Activated CD4-positive, alpha-beta T cell treated with anti-CD3 and anti-CD28 coated beads, Interleukin-2, amount 50 U/mL, for 24 hours (primary cell): ENCODE measurements at places on chromosomes 1 and 21.
A peak's percentile ranks its signal among the peaks of the same experiment; 100 is the strongest.

DNA sequence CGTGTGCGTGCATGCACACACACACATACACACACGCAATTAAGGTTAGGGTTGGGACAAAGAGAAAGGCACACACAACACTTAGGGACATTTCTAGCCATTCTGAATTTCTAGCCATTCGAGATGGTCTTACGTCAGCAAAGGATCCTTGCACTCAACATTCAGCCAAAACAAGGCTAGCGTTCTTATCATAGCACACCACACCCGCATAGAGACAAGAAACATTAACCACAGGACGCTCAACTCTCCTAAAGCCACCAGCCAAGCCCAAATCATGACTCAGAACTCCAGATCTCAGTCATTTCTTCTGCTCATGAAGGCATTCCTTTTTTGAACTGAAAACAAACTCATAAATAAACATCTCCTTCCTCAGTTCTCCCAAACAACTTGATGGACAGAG, 106.8 kb downstream of the LMO4 start:
- DNase-seq: no peak

DNA sequence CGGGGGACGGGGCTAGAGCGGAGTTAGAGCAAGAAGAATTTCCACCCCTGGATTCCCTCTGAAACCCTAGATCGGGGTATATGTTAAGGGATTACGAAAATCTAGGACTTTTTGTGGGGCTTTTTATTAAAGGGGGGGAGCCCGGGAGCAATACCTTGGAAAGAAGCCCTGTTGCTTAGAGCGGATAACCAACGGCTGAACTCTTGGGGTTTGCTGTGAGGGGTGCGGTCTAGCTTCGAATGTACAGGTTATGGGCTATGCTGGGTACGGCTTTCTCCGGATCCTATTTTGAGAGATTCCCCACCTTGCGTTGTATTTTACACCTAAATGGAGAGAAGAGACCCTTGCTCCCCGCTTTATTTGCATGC, 626 bp downstream of the DYRK3 start:
- no peak for DNase-seq

DNA sequence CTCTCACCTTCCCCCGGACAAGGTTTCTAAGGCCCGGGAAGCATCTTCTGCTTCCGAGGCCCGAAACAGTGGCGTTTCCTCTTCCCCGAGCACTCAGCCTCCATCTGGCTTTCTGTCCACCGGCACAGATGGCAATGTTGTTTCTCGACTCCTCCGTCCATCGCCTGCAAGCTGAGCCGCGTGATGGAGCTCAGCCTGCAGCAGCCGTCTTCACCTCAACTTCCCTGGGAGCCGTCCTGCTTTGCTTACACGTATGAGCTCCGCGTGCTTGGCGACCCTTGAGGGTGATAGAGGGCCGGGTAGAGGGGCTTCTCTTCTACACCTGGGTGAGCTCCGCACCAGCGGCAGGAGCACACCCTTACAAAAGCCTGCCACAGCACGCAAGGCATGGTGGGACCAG, 80.4 kb downstream of the AJAP1 start:
- DNase-seq: no peak

GRCh38 chr21:26773058-26773457, 72.2 kb downstream of the ADAMTS1 start:
- no peak for DNase-seq

DNA sequence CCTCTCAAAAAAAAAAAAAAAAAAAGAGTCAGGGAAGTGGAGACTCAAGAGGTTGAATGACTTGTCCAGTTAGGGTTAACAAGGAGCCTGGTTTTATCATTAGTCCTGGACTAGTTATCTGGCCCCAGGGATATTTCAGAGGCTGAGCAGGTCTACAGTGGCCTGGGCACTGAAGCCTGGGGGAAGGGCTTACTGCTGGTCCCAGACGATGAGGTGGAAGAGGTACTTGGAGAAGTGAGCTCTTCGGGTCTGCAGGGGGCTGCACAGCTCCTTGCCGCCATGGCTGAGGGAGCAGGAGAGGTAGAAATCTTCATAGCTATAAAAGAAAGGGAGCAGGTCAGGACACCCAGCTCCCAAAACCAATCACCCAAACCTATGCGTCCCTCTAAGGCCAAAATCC, 40.1 kb downstream of the PIK3C2B start:
- DNase-seq: no peak

GRCh38 chr1:90721210-90722194, 4.4 kb upstream of the BARHL2 start:
- peak; percentile 21 for DNase-seq

- DNase-seq: no peak
These were observed 30.6 kb upstream of the ADGRL4 start for GRCh38 chr1:79037085-79037484.

DNA sequence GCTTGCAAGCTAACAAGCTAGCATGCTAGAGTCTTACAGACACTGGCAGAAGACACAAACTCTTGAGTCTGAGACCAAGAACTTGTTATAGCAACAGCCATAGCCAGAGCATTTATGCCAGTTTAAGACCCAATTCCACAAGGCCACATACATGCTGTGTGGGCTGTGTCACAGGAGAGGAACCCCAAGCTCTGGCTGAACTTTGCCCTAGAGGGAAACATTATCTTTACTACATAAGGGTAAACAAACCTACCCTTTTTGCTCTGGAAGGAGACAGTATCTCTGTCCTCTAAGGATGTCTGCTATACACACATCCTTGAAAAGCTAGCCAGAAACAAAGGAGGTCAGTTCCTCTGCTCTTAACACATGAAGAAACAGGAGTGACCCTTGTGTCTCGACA, 70.3 kb downstream of the HSF2BP start:
- no peak for DNase-seq

DNA sequence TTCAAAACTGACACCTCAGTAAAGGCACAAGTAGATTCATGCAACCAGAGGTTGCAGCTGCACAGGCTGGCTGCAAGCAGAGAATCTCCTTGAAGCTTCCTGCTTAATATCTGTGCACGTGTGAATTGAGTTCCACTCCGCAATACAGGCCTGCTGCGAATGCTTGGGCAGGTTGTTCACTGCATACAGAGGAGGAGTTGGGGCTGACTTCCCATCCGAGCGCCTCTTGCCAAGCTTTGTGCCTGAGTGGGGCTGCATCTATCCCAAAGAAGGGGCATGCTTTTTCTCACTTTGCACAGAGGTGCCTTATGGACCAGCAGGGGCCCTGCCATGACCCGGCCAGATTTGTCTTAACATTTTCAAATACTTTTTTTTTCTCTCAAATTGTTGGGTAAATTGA, 17.9 kb upstream of the PADI1 start:
- DNase-seq: no peak

GRCh38 chr1:904310-904950, 19.3 kb upstream of the SAMD11 start:
- peak; percentile 73 for DNase-seq

- no peak for DNase-seq
These were observed 149.7 kb downstream of the LYPLAL1 start for GRCh38 chr1:219323426-219323825.

DNA sequence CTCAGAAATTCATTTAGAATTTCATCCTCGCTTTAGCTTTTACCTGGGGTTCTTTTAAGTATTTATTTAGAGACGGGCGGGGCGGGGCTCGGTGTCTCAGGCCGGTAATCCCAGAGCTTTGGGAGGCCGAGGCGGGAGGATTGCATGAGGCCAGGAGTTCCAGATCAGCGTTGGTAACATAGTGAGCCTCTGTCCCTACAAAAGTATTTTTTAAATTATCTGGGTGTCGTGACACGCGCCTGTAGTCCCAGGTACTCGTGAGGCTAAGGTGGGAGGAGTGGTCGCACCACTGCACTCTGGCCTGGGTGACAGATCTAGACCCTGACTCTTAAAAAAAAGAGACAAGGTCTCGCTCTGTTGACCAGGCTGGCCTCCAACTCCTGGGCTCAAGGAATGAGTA, 942 bp upstream of the RSBN1 start:
- no peak for DNase-seq

GRCh38 chr1:86957221-86957620, 42.8 kb downstream of the HS2ST1 start:
- DNase-seq: no peak

DNA sequence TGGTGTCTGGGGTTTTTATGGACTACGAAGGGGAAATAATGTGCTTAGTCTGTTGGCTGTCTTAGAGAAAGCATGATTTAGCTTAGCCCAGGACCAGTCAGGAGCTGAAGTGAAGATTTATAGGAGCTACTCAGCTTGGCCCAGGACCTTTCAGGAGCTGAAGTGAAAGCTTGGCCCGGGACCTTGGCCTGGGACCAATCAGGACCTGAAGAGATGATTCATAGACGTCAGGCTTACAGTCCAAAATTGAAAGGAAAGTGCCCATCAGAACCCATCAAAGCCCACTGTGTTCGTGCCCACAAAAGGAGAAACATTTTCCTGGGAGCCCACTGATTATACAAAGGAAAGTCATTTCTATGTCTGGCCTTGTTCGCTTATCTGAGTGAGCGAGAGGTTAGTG, 35.6 kb downstream of the MSTO1 start:
- no peak for DNase-seq

DNA sequence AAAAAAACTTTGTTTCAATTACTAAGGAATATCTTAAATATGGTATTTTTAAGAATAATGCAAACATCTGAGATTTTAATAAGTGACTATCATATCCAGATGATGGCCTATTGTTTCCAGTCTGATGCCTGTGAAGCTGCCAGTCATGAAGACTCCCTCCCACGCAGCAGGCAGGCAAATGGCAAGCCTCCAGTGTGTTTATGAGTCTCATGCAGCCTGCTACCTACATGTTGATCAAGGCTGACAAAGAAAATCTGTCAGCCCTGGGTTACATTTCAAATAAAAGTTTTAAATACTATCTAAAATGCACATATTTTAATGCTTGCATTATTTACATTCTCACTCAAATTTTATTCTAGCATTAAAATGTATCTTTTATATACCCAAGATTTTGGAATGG, 137.6 kb upstream of the RNPC3 start:
- no peak for DNase-seq

GRCh38 chr1:51472359-51472758, 46.7 kb downstream of the EPS15 start:
- no peak for DNase-seq

- DNase-seq: no peak
These were observed 1.3 kb downstream of the ACOT11 start for GRCh38 chr1:54549181-54549924.

- no peak for DNase-seq
These were observed 878.4 kb upstream of the NEGR1 start for GRCh38 chr1:73160759-73161158.

DNA sequence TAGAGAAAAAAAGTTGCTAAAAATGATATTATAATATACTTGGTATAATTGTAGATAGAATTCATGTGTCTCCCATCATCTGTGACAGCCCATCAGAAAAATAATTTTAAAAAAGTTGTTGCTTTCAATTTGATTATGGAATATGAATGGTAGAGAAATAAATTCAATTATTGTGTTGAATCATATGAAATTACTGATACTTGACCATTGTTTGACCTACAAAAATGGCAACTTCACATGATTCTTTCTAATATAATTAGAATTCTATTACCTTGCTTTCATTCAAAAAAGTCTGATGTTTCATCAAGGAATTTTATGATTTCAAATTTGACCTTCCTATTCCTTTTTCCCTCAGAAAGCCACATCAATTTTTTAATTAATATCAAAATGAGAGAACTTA, 11.5 kb downstream of the ESRRG start:
- no peak for DNase-seq

GRCh38 chr1:41698916-41699860, 214.7 kb upstream of the EDN2 start:
- no peak for DNase-seq

- DNase-seq: no peak
These were observed 9.3 kb downstream of the FMO1 start for GRCh38 chr1:171257607-171258076.

DNA sequence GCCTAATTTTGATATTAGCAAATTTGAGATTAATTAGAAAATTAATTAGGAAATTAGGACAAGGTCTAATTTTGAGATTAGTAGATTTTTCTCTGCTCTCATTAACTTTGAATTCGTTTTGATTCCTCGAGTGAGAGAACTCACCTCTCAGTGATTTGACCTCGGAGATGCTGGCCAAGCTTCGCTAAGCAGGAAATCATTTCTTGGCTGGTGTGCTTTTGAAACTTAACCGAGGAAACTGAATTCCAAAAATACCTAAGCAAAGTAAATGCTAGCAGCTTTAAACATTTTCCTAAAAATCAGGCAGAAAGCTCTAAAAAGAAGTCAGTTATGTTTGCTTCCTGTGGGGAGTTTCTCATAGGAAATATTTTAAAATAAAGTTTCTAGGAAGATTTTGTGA, 34.9 kb downstream of the CDC14A start:
- DNase-seq: no peak

- DNase-seq: no peak
These were observed 21.6 kb upstream of the STUM start for GRCh38 chr1:226526801-226527595.

DNA sequence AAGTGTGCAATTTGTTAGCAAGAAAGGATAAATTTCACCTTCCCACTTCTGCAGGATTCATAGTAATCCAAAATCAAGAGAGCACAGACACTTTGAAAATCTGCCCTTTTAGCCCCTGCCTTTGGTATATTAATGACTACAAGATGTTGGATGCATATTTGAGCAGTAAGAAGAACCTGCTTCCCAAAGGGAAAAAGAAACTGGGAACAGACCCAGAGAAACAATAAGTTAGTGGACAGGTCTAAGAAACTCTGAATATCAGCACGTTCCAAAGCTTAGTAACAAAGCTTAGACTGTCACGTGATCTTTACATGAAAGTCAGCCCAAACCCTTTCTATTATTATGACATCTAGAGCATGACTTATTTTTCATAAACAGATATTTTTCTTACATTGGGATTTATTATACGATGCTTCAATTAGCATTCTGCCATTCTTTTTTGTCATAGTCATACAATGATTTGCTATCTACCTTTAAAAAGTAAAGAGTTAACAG, 390.9 kb upstream of the ADGRL2 start:
- DNase-seq: no peak

GRCh38 chr1:192740214-192740613, 68.6 kb upstream of the RGS2 start:
- no peak for DNase-seq

GRCh38 chr1:221078260-221078965, 199.2 kb downstream of the HLX start:
- DNase-seq: no peak

DNA sequence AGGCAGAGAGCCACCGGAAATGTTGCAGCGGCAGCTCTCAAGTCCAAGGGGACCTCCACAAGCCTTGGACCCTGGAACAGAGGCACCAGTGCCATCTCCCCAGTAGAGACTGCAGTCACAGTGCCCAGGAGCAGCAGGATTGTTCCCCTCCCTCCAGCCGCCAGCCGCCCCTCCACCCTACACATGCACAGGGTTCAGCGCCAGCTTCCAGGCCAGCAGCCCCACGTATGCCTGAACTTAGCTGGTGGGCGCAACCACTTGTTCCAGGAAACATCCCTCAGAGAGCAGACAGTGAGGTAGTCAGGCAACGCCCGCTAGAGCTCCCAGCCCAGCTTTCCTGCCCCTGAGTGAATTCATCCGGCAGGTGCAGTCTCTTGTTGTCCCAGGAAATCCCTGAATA, 1098.1 kb upstream of the NCAM2 start:
- DNase-seq: no peak

DNA sequence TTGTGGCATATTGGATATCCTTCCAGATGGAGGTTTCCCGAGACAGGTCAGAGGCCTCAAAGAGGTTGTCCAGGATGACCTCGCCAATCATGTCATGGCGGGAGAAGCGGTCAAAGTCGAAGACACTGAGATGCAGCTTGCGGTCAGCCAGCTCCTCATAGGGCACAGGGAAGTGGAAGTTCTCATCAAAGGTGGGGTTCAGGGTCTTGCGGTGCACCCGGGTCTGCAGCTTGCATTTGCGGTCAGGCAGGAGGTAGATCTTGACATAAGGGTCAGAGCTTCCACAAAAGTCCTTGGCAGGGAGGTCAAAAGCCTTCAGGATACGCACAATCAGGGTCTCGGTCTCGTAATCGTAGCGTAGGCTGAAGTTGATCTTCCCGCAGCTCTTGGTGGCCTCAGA, 16.2 kb downstream of the SYT6 start:
- no peak for DNase-seq
